Stimulated activated CD4-positive, alpha-beta T cell treated with anti-CD3 and anti-CD28 coated beads, Interleukin-2, amount 100 ng/mL, for 24 hours (primary cell): ENCODE measurements at places on chromosomes 7 and 10.

DNA sequence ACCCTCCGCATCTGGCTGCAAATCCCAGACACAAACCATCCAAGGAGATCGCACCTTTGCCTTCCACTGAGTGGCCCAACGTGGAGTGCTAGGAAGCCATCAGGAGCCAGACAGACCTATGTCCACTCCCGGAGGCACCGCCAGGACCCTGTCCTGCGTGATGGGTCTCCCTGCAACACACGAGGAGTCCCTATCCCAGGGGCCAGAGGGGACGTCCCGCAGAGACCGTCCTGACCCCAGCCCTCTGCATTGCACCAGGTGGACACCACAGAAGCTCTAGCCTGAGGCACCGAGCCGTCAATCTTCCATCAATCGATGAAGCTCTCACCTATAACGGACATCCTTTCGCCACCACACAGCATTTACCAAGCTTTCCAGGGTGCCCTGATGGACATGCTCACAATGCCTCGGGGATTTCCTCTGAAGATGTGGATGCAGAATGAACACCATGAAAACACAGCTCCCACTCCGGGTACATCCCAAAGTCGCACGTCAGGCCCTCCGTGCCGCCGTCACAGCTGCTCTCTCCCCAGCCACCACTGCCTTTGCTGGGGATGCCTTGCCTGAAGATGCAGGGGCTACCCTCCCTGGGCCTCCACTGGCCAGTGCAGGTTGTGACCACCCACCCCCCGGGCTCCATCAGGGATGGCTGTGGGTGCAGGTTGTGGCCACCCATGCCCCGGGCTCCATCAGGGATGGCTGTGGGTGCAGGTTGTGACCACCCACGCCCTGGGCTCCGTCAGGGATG lies 54.1 kb downstream of the PTPRN2 start:
- DNase-seq = no peak

DNA sequence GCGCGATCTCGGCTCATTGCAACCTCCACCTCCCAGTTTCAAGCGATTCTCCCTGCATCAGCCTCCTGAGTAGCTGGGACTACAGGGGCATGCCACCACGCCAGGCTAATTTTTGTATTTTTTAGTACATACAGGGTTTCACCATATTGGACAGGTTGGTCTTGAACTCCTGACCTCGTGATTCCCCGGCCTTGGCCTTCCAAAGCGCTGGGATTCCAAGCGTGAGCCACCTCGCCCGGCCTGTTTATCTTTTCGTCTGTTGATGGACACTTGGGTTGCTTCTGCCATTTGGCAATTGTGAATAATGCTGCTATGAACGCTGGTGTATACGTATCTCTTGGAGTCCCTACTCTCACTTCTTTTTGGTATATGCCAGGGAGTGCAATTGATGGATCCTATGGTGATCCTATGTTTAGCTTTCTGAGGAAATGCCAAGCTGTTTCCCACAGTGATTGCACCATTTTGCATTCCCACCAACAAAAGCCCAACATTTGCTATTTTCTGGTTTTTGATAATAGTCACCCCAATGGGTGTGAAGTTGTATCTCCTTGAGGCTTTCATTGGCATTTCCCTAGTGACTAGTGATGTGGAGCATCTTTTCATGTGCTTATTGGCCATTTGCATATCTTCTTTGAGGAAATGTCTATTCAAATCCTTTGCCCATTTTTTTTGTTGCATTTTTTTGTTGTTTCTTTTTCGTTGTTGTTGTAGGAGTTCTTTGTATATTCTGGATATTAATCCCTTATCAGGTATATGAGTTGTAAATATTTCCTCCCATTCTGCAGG lies 3.5 kb downstream of the ANTXRL start:
- no peak for DNase-seq

DNA sequence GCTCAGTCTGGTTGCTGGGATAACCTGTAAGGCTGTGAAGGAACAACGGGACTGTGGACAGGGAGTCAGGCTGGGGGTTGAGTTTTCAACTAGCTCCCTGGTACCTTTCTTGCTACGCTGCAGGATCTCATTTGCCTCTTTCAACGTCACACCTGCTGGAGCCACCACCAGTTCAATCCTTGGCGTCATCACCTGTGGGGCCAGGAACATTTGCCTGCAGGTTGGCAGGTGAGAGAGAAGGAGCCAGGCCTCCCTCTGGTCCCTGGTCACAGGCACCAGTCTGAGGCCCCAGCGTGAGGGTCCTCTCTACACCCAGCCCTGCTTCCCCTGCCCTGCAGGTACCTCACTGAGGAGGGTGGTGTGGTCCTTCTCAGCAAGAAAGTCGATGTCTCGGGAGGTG lies 9.8 kb downstream of the IMPDH1 start:
- no peak for DNase-seq

- peak; percentile 54 for DNase-seq
Observed at GRCh38 chr10:118840071-118840775, 85.5 kb upstream of the CACUL1 start.

DNA sequence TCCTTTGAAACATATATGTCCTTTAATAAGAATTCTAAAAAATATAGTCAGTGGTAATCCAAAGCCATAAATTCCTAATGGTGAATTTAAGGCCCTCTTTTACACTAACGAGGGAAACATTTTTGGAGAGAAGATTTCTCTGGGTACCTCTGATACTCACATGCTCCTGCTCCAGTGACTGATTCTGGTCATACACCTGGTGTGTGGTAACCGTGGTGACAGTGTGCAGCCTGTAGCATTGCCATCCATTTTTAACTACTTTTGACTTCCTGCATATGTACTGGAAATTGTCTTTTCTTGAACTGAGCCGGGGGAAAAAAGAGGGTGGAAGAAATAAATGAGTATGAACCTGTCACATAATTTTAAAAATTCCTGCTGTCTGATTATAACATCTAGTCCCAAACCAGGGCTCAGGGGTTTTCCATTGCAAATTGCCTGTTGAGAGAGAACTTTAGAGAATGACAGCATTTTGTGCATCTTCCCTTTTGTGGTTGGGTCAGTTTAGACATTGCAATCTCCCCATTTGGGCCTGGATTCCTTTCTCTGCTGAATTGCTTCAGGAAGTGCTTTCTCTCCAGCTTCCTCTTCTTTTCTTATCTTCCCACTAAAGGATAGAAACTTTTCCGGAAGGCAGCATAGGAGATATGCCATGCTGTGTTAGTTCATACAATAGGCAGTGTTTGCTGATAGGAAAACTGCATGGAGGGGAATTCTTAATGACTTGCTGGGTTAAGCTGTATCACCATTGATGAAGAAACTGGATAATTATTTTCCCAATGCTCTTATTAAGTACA lies 125.5 kb downstream of the GRM3 start:
- DNase-seq = no peak

DNA sequence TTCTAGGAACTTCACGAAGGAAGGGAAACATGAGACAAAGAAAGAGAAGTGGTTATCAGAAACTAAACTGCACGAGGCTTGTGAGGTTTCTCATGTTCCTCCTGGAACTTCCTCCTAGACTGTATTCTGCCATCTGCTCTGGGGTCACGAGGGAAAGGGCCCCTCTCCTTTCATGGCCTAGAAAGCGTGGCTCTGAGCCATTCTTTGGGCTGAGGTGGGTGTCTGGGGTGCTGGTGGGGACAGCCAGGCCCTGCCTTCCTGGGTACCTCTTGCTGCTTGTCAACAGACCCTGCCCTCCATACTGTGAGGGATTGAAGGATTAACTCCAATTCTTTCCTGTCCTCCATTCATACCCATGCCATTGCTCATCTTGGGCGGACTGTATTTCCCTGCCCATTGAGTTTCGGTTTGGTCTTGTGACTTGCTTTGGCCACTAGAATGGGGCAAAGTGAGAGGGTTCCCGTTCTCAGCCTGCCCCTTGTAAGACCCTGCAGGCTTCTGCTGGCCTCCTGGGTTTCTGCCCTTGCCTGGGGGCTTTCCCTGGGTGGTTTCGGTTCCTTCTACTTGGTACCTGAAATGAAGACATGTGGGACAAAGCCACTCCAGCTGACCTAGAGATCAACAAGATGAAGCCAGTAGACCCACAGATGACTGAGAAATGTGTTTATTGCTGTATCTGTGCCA lies 14.9 kb upstream of the GIMAP8 start:
- peak; percentile 9 for DNase-seq

DNA sequence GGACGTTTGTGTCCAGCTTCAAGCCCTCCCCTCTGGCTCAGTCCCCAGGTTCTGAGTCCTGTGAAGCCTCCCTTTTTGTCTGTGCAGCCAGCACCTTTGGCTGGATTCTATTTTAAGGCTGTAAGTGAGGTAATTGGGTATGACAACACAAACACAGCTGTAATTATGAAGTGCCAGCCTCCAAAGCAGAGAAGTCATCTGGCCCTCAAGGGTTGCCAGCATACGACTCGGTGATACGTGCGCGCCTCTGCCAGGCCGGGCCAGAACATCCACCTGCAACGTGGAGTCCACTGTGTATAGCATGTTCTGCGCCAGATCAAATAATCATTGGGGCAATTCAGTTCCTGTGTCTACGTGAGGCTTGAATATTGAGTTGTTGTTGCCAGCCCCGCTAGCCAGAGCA lies 6.7 kb upstream of the FAM180A start:
- DNase-seq = no peak

- DNase-seq = no peak
Observed at GRCh38 chr7:22821702-22822485, 755 bp downstream of the TOMM7 start.

- no peak for DNase-seq
Observed at GRCh38 chr10:60951272-60951724, 7.3 kb upstream of the RHOBTB1 start.

DNA sequence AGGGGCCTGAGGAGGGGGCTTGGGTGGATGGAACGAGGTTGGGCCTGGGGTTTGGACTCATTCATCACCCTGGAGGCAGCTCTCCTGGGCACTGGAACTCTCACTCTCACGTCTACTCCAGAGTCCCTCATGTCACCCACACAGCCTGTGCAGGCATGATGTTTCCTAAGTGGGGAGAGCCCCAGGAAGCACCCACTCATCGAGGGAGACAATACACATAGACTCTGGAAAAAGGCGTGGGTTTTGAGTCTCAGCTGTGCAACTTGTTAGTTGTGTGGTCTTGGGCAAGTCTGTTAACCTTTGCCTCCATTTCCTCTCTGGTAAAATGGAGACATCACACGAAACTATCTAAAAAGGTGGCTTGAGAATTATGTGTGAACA lies 25.9 kb upstream of the RBM20 start:
- peak; percentile 51 for DNase-seq

GRCh38 chr10:119501690-119502089 lies 40.8 kb downstream of the RGS10 start:
- DNase-seq = no peak

GRCh38 chr10:130546841-130547240 lies 410.6 kb downstream of the GLRX3 start:
- no peak for DNase-seq

DNA sequence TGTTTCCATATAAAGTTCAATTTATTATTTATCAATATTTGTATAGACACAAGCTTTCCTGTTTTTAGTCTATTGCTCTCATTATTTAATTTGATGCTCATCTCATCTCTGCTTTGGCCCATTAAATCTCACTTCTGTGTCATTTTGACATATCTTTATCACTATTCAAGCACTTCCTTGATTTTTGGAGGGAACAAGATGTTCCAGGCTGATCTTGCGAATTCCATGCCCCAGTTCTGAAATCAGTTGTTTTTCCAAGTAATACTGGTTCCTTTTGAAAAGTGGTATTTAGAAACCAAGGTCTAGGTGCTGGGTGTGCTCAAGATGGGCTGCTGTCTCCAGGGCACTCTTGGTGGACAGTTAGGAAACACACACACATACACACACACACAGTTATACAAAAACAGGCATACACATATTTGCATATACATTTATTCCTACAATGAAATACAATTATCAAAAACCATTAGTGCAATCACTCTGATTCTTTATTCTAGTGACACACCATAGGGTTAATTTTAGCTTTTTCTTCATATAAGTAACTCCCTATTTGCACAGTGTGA lies 4.4 kb upstream of the RBM33 start:
- DNase-seq = no peak

DNA sequence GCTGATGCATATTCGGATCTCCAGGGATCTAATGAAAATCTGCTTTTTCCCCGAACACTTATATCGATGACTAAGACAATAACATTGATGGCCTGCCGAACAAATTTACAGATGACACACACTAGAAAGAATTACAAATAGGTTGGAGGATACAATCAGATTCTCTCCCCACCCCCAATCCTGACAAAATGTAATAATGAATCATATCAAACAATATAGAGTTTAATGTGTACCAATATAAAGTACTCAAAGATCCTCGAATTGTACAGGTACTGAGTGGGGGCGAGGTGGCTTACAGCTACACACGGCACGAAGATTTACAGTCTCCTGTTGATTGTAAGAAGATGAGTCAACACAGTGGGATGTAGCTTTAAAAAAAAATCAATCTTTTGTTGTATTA lies 182.7 kb upstream of the MKLN1 start:
- no peak for DNase-seq

DNA sequence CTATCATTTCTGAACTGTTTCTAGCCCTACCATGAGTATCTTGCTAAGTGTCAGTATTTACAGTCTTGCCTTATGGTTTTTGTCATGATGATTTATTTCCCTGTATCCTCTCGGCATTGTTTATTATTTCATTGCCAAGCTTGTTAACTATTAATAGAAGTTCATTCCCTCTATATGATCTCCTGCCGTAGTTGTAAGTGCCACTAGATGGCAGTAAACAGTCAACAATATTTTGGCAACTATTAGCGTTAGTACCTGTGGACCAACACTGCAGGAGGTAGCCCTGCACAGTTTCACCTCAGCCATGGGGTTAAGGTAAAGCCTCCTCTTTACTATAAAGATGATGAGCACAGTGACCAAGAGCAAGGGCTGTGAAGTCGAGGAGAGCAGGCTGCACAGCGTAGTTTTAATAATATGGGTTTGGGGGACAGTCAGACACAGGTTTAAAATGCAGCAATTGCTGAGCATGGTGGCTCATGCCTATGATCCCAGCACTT lies 26.1 kb upstream of the CCNJ start:
- DNase-seq = peak; percentile 5

DNA sequence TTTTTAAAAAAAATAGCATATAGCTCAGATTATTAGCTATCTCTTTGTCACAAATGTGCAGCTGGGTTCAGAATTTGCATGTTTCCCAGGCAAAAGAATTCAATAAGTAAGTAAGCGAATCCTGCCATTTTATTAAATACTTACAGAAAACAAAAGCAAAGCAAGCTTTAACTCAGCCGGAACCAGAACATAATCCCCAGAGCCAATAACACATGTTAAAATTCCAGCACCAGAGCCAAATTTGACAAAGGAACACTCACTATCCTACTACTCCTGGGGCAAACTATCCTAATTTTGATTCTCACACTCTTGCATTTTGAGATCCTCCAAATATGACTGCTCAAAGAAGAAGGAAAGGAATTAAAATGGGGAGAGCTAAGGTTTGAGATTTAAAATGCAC lies 32.6 kb downstream of the LRRTM3 start:
- DNase-seq = no peak

- DNase-seq = no peak
Observed at GRCh38 chr10:62653254-62653653, 151.3 kb upstream of the ADO start.

DNA sequence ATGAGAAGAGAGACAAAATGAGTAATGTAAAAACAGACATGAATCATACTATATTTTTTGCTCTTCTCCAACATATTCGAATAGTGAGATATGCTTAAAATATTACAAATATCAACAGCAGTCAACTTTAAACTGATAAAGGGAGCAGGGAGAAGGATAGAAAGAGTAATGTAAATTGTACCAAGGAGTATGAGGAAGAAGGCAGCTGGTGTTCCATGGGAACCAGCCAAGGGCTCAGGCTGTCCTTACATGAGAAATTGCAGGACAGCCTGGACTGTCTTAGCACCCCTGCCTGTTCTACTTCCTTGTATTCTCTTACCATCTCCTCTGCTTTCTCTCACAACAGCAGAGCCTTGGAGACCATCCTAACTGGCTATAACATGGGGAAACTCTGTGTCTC lies 128.7 kb downstream of the TSPAN12 start:
- DNase-seq = no peak

- DNase-seq = no peak
Observed at GRCh38 chr7:39005036-39005435, 27.3 kb downstream of the POU6F2 start.
